Activated T-cell treated with anti-CD3 and anti-CD28 coated beads, Interleukin-2, amount 50 U/mL, for 48 hours (primary cell): ENCODE measurements at places on chromosomes 16 and 17.

DNA sequence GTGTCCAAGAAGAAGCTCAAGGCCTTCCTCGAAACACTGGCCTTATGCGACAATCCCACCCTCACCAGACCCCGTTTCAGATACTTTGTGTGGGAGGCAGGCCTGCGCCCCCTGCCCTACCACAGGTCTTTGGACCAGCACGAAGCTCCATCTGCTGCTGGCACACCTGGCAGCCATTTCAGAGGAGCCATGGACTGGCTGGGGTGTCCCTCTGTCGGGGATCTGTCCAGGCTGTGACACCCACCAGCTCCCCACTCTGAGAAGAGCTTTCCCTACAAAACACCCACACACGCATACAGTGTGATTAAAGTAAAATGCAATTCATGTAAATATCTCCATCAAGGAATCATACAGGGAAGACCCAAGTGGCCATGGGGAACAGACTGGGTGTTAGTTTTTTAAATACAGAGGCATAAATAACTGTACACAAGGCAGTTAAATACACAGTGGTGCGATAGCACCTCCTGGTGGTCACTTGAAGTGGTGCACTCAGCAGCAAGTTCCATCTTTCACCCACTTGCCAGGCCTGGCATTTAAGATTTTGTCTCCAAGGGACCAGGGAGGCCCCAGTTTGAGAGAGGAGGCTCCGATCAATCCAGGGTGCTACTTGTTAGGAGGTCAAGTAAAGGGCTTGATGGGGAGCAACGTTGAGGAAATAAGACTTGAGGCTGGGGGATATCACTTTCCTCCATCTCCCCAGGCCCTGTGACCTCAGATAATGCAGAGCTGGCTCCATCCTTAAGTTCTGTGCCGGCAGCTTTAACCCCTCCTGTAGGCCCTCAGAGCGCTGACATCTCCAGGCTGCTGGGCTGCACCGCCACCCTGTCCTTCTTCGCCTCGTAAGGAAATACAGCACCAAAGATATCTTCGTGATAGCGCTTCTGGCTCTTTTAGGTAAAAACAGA is 43.6 kb downstream of the NOS2 start:
- DNase-seq = peak; percentile 72

GRCh38 chr16:8905168-8905762 is 23.1 kb downstream of the LITAFD start:
- DNase-seq = no peak

- DNase-seq = no peak
Measured at GRCh38 chr17:17758941-17759563, 77.7 kb downstream of the SREBF1 start.

DNA sequence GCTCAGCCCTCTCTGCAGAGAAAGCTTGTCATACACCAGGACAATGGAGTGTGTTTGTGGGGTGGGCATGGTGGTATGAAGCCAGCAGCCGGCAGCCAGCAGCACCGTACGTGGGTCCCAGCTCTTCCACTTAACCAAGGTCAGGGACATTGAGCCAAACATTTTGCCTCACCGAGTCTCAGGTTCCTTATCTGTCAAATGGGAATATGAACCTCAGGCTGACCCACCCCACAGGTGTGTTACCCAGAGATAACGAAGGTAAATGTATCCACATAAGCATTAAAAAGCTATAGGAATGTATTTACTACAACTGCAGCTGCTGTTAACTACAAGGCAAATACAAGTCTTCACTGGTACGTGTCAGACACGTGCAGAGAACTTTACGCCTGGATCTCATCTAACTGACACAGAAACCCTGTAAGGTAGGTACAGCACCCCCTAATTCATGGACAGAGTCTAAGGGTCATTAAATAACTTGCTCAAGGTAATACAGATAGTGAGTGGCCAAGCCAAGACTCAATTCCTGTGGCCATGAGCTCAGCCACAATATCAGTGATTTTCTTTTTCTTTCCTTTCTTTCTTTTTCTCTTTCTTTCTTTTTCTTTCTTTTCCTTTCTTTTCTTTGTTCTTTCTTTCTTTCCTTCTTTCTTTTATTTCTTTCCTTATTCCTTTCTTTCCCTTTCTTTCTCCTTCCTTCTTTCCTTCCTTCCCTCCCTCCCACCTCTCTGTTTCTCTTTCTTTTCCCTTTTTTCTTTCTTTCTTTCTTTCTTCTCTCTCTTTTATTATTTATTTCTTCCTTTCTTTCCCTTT is 990 bp downstream of the SLC5A11 start:
- DNase-seq = no peak

GRCh38 chr16:58563235-58563634 is 47.9 kb downstream of the SETD6 start:
- DNase-seq = no peak

DNA sequence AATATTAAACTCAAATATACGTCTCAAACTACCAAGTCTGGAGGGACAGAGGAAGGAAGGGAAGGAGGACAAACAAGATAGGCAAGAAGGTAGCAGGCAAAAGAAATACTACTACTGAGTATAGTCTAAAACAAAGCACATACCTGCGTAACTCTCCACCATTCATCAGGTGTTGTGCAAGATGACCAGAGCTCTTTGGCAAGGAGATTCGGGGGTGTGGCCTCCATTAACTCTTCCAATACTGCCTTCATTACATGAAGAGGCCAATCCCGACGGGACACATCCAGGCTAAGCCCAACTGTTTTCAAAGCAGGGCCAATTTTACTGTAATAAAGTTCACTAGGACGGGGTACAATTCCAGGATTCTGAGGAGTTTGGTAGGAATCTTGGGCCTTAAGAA is 38.2 kb upstream of the ARL6IP1 start:
- DNase-seq = no peak

GRCh38 chr17:63696381-63696961 is 3.5 kb downstream of the LIMD2 start:
- peak; percentile 55 for DNase-seq
